ENCODE measurements at places on chromosomes 12 and 14. TPM values are rescaled to one million over a fixed set of nuclear protein-coding genes. Genes with fewer than 3 reads are reported as not detected.

Gene AKAP5
- polyA plus RNA-seq: 6.1 TPM

Gene ESRRB
- 8.9 TPM for polyA plus RNA-seq

Gene PTPN6
- 20.1 TPM for polyA plus RNA-seq

Gene PZP
- polyA plus RNA-seq: 0.46 TPM

Gene TAPBPL
- polyA plus RNA-seq: 16.1 TPM

Gene NYNRIN
- polyA plus RNA-seq: 47.9 TPM

Gene SLC6A15
- polyA plus RNA-seq: 0.38 TPM

Gene TMTC1
- 28.8 TPM for polyA plus RNA-seq

Gene IGFBP6
- 11.0 TPM for polyA plus RNA-seq

Gene SMIM41
- 0.65 TPM for polyA plus RNA-seq

Gene MIP
- not detected for polyA plus RNA-seq

Gene KRT80
- 1.4 TPM for polyA plus RNA-seq

Gene IKZF4
- 18.5 TPM for polyA plus RNA-seq

Gene LRP1-AS
- polyA plus RNA-seq: not detected

Gene NKX2-1
- not detected for polyA plus RNA-seq

Gene PSMD9
- 56.5 TPM for polyA plus RNA-seq

Gene SERPINA1
- polyA plus RNA-seq: 103 TPM

Gene CMTM5
- polyA plus RNA-seq: 2.7 TPM

Gene OR4E2
- polyA plus RNA-seq: not detected

Gene LHX5
- polyA plus RNA-seq: not detected

Measured in right renal pelvis (tissue), 4 donors.